ENCODE measurements at places on chromosomes 7 and 10. TPM values are rescaled to one million over a fixed set of nuclear protein-coding genes. Genes with fewer than 3 reads are reported as not detected.

- no peak overlapping the region for H3K4me3 ChIP-seq
- peak overlapping the region; percentile 48 for H3K27ac ChIP-seq
- peak; percentile 84 for DNase-seq
- no peaks in the 10 kb centered on the region for H3K36me3 ChIP-seq
- peaks cover 15% of the 10 kb centered on the region for H3K4me1 ChIP-seq
These were observed 83.0 kb upstream of the SEC61G start for GRCh38 chr7:54841772-54842697.

- H3K27me3 ChIP-seq = no peaks in the 10 kb centered on the region
- H3K27ac ChIP-seq = no peak overlapping the region
- no peak overlapping the region for H3K4me3 ChIP-seq
- peak; percentile 72 for DNase-seq
These were observed 298.5 kb downstream of the KLF6 start for GRCh38 chr10:3486346-3487065.

SLC13A4 gene
- total RNA-seq = 0.50 TPM

GRCh38 chr7:22694597-22695207, 32.3 kb upstream of the IL6 start:
- no peaks in the 10 kb centered on the region for H3K4me1 ChIP-seq
- H3K36me3 ChIP-seq = no peaks in the 10 kb centered on the region
- no peak for DNase-seq
- no peak overlapping the region for H3K4me3 ChIP-seq
- no peaks in the 10 kb centered on the region for H3K27me3 ChIP-seq

GRCh38 chr7:106356-106755, 86.0 kb upstream of the FAM20C start:
- no peaks in the 10 kb centered on the region for H3K36me3 ChIP-seq
- H3K27ac ChIP-seq = no peak overlapping the region
- no peak overlapping the region for H3K4me3 ChIP-seq
- H3K27me3 ChIP-seq = peaks cover 3% of the 10 kb centered on the region

GRCh38 chr10:14225379-14225778, 105.3 kb downstream of the FRMD4A start:
- no peak overlapping the region for H3K4me3 ChIP-seq
- no peak overlapping the region for H3K27ac ChIP-seq
- no peaks in the 10 kb centered on the region for H3K36me3 ChIP-seq

MKI67 gene
- total RNA-seq = 0.26 TPM

DNA sequence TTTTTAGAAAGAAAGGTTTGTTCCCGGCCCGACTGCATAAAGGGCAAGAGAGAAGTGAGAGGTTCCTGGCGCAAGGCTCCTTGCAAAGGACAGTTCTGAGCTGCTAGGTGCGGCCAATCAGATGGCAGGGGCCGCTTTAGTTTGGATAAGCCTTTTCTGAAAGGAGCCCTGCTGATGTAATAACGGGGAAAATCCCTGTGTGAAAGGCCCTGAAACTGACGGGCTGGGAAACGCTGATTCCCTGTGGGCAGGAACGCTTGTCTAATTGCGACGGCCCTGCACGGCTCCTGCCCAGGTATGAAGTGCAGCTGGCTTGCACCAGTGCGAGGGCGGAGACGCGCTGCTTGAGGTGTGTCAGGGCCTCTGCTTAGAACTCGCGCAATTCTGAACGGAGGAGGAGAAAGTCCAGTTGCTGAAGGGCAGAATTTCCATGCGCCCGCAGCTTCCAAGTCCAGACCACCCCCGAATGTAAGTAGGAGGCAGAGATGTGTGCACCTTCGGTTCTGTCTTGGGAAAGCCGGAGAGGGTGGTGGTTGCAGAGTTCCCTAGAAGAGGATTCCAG, 30.5 kb downstream of the TACC2 start:
- H3K27me3 ChIP-seq = peaks cover 9% of the 10 kb centered on the region
- H3K27ac ChIP-seq = no peak overlapping the region
- no peaks in the 10 kb centered on the region for H3K4me1 ChIP-seq

- no peaks in the 10 kb centered on the region for H3K4me1 ChIP-seq
- H3K27me3 ChIP-seq = peaks cover 14% of the 10 kb centered on the region
- no peak overlapping the region for H3K4me3 ChIP-seq
- H3K27ac ChIP-seq = no peak overlapping the region
- no peak for DNase-seq
These were observed 61.5 kb downstream of the RAMP3 start for GRCh38 chr7:45219130-45219529.

GRCh38 chr7:155226261-155227003, 71.2 kb upstream of the INSIG1 start:
- H3K27me3 ChIP-seq = no peaks in the 10 kb centered on the region
- H3K27ac ChIP-seq = no peak overlapping the region
- H3K36me3 ChIP-seq = no peaks in the 10 kb centered on the region
- H3K4me1 ChIP-seq = peaks cover 4% of the 10 kb centered on the region
- H3K4me3 ChIP-seq = no peak overlapping the region

TBC1D12 gene
- total RNA-seq = 13.9 TPM

DNA sequence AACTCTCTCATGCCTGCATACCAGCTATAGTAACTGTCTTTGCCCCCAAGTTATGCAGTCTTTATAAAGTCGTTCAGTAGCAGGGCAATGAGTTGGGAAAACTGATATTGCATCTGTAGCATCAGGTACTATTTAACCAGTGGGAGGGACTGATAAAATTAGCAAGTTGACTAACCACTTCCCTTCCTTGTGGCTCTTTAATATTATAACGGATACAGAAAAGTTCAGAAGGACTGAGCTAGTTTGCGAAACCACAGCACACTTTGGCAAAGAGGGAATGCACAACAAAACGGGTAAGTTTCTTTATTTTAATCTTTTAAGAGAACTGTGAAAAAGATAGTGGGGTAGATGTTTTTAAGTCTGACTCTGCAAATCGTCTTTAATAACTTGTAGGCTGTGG, 205.3 kb upstream of the HDAC9 start:
- H3K27me3 ChIP-seq = no peaks in the 10 kb centered on the region
- no peaks in the 10 kb centered on the region for H3K36me3 ChIP-seq
- DNase-seq = peak; percentile 2
- no peak overlapping the region for H3K27ac ChIP-seq

DNA sequence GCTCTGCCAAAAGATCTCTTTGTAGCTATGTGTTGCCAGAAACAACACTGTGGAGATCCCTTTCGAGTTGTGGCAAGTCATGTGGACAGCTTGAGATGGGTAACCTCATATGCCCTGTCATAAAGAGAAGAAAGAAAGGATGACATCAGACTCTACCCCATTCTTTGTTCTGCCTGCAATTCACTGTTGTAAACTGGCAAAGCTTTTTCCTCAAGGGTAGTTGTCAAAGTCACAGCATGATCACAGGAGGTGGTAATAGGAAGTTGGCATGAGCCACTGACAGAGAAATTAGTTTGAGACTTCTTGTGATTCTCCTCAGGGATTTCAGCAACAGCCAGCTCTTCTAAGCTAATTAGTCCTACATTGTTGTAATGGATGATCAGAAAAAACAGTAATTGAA, 19.4 kb upstream of the MINDY3 start:
- H3K27ac ChIP-seq = no peak overlapping the region

DNA sequence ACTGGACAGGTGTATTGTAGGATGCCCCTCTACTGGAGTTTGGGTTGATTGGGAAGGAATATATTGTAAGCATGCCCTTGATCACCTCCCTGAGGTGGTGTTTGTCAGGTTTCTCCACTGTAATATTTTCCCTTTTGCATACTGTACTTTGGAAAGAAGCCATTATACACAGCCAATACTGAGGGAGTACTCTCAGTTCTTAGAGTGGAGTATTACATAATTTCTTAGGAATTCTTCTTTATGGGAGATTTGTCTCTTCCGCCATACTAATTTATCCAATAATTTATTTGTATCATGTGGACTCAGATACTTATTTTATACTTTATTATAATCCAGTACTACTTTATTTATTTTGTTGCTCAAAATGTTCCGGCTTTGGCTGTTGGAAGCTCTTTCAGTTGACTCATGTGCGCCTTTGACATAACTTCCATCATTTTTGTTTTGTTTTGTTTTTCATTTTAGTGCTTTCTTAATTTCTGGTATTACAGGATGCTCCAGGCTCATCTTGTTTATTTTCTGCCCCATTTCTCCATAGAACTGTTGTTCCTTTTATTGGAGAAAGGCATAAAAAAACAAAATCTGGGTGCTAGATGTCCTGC, 29.7 kb downstream of the MKLN1 start:
- H3K36me3 ChIP-seq = no peaks in the 10 kb centered on the region
- DNase-seq = peak; percentile 41
- no peak overlapping the region for H3K27ac ChIP-seq
- H3K27me3 ChIP-seq = no peaks in the 10 kb centered on the region

RAB19 gene
- total RNA-seq = not detected

GRCh38 chr7:137296576-137296975, 47.0 kb downstream of the PTN start:
- H3K27me3 ChIP-seq = no peaks in the 10 kb centered on the region
- no peaks in the 10 kb centered on the region for H3K4me1 ChIP-seq
- no peak overlapping the region for H3K27ac ChIP-seq
- no peak for DNase-seq

LIPJ gene
- 0.26 TPM for total RNA-seq

PGAM2 gene
- 0.26 TPM for total RNA-seq

CYP3A5 gene
- total RNA-seq = 12.4 TPM

MYPN gene
- total RNA-seq = under 0.01 TPM

- H3K4me3 ChIP-seq = no peak overlapping the region
- no peak overlapping the region for H3K27ac ChIP-seq
- DNase-seq = no peak
- H3K36me3 ChIP-seq = no peaks in the 10 kb centered on the region
- H3K27me3 ChIP-seq = no peaks in the 10 kb centered on the region
These were observed 136.4 kb upstream of the ITGB1 start for GRCh38 chr10:33094263-33095051.

TES gene
- total RNA-seq = 17.7 TPM

DNA sequence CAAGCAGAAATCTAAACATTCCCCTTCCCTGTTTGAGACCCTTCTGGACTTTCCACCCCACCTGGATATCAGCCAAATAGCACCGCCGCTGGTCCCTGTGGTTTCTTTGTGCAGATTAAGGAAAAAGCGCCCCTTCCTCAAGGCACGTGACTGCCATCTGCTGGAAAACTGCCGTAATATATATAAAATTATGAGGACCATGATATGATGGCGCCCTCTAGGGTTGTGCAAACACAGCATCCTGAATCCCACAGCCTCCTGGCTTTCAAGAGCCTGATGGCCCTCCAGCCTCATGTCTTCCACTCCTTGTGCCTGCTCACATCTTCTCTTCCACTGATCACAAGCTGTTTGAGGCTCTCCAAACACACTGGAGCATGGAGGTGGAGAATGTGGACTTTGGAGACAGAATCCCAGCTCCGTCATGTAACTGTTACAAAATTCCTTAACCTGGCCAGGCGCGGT, 121.3 kb downstream of the MYL10 start:
- H3K36me3 ChIP-seq = no peaks in the 10 kb centered on the region

DNA sequence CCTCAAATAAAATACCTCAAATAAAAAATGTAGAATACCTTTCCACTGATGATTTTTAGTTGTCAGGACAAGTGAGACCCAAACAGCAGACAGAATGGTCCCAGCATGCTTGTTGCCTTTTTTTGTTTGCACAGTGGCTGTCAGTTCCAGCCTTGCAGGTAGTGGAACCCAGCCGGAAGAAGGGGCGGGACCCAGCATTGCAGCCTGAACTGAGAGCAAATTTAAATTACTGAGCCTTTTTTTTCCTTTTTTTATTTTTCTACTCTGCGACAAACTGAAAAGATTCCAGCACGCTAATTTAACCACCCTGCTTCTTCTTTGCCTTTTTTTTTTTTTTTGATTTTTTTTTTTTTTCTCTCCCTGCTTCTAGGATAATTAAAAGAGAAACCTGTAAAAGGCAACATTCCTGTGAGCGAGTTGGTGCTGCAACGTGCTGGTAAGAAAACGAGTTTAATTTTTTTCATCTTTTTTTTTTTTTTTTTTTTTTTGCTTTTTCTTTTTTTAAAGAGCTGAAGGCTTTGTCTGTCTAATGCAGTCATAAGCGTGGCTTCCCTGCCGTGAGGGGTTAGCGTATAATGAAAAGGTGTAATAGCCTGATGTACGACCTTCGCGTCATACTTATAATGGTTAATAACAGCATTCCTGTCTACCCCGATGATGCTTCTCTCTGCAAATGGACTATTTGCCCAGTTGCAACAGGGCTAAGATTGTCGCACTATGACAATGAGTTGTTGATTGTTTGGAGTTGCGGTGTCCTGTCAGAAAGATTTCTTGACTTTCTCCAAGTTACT, 555.3 kb upstream of the CELF2 start:
- DNase-seq = no peak
- no peak overlapping the region for H3K27ac ChIP-seq
- H3K36me3 ChIP-seq = no peaks in the 10 kb centered on the region
- H3K27me3 ChIP-seq = no peaks in the 10 kb centered on the region
- H3K4me3 ChIP-seq = no peak overlapping the region
- H3K4me1 ChIP-seq = no peaks in the 10 kb centered on the region

CTNNA3 gene
- total RNA-seq = under 0.01 TPM

OGA gene
- 193 TPM for total RNA-seq

DNA sequence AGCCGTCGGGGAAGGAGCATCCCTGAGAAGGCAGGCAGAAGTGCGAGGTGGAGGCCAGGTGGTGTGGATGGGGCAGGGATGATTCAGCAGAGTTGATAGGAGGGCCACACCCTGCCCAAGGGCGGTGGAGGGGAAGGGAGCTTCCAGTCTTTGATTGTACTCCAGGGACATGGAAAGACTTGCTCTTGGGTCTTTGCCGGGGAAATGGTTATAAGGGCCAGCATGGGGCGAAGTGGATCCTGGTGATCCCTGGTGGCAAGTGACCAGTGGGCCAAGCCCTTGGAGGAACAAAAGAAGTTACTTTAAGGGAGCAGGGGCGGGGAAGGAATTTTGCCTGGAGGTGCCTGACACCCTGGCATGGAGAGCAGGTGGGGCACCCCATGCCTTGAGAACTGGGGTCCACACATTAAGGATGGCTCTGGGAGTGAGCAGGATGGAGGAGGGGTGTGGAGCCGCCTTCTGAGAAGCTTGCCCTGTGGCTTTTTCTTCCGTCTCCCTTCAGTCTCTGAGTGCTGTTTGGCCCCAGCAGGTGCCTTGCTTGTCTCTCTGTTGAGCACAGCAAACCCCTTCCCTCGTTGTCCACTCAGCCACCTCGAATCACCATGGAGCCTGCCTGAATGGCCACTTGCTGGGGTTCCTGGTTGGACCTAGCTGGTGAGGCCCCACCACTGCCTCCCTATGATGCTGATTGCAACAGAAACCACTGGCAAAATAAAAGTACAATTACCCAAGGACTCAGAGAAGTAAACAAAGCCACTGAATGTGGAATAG, 83.9 kb downstream of the RAMP3 start:
- DNase-seq = no peak
- no peak overlapping the region for H3K27ac ChIP-seq
- H3K4me1 ChIP-seq = peaks cover 2% of the 10 kb centered on the region
- H3K27me3 ChIP-seq = peaks cover 7% of the 10 kb centered on the region

DNA sequence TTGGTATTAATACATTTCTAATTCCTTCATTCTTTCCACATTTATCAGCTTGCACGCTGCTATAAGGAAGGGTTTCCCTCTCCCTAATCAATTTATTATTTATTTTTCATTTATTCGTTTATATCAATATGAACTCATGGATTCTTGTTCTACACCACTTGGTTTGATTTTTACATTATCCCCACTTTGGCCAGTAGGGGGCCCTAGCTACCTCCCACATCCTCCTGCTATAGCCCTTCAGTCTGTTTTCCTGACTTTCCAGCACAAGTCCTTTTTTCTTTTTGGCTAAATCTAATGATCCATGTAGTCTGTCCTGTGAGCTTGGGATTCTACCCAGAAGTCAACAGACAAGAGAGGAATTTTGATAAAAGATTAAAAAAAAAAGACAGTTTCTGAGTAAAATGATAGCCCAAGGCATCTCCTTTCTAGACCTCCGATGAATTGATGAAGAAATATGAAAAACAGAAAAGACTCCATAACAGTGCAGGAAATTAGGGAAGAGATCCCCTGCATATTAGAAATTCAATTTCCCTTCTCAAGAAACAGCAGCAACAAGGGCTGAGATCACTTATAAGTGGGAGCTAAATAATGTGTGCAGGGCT, 47.7 kb downstream of the LYZL2 start:
- no peak overlapping the region for H3K27ac ChIP-seq
- peaks cover 11% of the 10 kb centered on the region for H3K27me3 ChIP-seq
- no peaks in the 10 kb centered on the region for H3K36me3 ChIP-seq
- no peaks in the 10 kb centered on the region for H3K4me1 ChIP-seq

Data from fibroblast of lung (primary cell).